ENCODE measurements at places on chromosomes 11 and 22.

- H3K36me3 ChIP-seq: peaks cover 20% of the 10 kb centered on the region
- no peak overlapping the region for H3K4me3 ChIP-seq
- no peaks in the 10 kb centered on the region for H3K27me3 ChIP-seq
- no peak overlapping the region for H3K27ac ChIP-seq
- H3K4me1 ChIP-seq: peaks cover 10% of the 10 kb centered on the region
Measured at GRCh38 chr11:67300756-67301312, 2.5 kb upstream of the SSH3 start.

DNA sequence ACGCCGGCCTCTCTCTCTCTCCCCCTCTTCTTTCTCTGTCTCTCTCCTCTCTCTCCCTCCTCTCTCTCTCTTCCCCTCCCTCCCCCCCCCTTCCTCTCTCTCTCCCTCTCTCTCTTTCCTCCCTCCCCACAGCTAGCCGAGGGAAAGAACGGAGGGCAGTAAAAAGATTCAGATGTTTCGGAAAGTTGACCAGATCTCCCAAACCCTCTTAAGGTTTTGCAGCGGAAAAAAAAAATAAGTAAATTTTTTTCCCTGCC is 195 bp upstream of the ALX4 start:
- peaks cover 32% of the 10 kb centered on the region for H3K4me1 ChIP-seq
- H3K27me3 ChIP-seq: peaks cover 97% of the 10 kb centered on the region
- no peak overlapping the region for H3K27ac ChIP-seq
- no peak for DNase-seq

DNA sequence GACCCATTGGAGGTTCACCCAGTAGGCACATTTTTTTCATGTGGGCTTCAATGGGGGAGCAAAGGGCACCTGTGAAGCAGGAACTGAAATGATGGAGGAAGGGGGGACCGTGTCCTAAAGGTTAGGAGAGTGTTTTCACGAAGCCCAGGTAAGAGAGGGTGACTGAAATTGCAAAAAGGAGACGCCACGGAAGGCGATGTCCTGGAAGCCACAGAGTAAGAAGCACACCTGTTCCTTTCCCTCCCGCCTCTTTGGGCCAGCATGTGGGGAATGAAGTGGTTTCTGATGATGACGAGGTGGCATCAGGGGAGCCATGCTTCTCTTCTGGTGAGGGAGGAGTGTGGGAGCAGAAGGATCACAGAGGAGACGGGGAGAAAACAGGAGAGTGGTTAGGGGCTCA is 37.0 kb upstream of the MICAL2 start:
- H3K4me1 ChIP-seq: peaks cover 18% of the 10 kb centered on the region
- H3K36me3 ChIP-seq: no peaks in the 10 kb centered on the region
- H3K27ac ChIP-seq: no peak overlapping the region
- no peak for DNase-seq
- no peak overlapping the region for H3K4me3 ChIP-seq

- H3K27ac ChIP-seq: peak overlapping the region; percentile 78
- H3K4me1 ChIP-seq: peaks cover 34% of the 10 kb centered on the region
- no peaks in the 10 kb centered on the region for H3K36me3 ChIP-seq
- no peak for DNase-seq
- H3K4me3 ChIP-seq: peak overlapping the region; percentile 64
Measured at GRCh38 chr11:3880724-3881123, 25.3 kb downstream of the STIM1 start.

GRCh38 chr11:92460213-92460612 is 235.6 kb downstream of the FAT3 start:
- no peak for DNase-seq
- no peaks in the 10 kb centered on the region for H3K27me3 ChIP-seq
- no peak overlapping the region for H3K27ac ChIP-seq
